ENCODE measurements at places on chromosomes 4 and X.

- no peak for DNase-seq
Observed at GRCh38 chr4:88006956-88007303, 505 bp upstream of the PKD2 start.

DNA sequence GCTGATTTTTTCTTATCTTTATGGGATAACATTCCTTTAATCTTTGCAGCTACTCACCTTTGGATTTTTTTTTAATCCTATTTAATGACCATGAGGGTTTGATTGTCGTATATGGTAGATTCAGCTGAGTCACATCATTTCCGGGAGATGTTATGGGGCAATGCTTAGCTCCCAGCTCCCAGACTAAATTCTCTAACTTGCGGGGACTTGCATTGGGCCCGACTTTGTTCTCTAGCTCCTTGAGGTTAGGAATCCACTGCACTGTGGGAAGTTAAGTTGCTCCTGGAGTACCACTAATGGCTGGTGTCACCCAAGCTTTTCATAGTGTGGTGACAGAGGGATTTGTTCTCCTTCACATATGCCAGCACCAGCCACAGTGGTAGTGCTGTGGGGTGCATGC lies 287.4 kb downstream of the TECRL start:
- DNase-seq: no peak

GRCh38 chrX:78329486-78329885 lies 2.1 kb upstream of the CYSLTR1 start:
- DNase-seq: no peak

DNA sequence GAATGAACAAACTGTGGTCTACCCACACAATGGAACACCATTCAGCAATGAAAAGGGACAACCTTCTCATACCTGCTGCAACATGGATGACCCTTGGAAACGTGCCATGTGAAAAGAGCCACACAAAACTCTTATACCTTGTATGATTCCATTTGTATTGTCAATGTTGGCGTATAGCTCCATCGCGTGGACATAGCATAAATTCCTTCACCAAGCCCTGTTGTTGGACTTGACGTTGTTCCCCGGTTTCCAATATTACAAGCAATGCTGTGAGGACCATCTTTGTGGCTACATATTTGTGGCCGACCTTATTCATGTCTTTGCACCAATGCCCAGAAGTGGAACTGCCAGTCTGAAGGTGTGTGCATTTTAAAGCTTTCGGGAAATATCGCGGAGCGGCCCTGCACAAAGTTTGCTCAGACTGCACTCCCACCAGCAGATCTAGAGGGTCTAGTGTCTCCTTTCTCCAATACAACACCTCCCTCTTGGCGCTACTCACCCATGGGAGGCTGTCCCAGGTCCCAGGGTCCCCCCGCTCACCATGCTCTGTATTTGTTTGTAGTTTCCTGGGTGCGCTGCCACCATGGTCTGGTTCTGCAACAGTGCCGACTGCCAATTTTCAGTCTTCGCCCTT lies at the start of gene CLDN34:
Gene CLDN34 (plus strand): TSS at position 584 of the 634 bp plus-strand sequence. CDS start 0 bp downstream, at position 584.
- no peak for DNase-seq

- DNase-seq: no peak
Observed at GRCh38 chrX:123713841-123714240, 19.0 kb downstream of the THOC2 start.

GRCh38 chrX:42491137-42491907 lies 286.6 kb downstream of the PPP1R2C start:
- no peak for DNase-seq

- no peak for DNase-seq
Observed at GRCh38 chr4:108113229-108113628, 55.5 kb downstream of the LEF1 start.

DNA sequence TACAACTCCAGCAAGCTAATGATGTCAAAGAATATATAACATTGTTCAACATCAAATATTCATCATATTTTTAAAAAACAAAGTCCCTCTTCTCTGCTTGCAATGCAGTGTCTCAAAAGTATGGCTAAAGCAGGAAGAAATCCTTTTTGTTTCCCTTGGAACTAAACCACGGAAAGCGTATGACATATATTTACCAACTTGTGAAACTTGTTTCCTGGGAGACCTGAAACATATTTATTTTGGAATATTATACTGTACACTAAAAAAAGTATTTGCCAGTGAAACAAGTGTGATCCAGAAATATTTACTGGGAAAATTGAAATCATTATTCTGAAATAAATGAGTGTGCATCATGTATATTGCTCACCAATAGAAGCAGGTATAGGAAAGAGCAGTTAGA lies 156.0 kb upstream of the ANKRD50 start:
- no peak for DNase-seq

GRCh38 chrX:103918050-103918449 lies 44.4 kb upstream of the TMSB15B start:
- DNase-seq: peak; percentile 42

GRCh38 chr4:162705130-162705803 lies 461.4 kb downstream of the NAF1 start:
- no peak for DNase-seq

- no peak for DNase-seq
Observed at GRCh38 chr4:129974730-129975129, 878.8 kb downstream of the C4orf33 start.

DNA sequence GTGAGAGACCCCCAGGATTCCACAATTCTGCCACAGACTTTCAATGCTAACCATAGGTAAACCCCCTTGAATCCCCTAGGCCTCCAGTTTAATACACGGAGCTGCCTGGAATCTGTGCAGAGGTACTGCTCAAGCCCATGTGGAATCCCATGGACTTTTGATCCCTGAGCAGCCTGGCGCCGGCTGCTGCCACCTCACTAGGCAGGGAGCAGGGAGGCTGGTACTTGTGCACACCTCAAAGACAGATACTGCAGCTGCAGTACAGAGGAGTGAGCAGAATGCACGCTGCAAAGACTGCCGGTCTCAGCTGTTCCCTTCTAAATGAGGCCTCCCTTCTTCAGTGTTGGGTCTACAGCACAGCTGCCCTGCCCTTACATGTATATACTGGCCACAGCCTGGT lies 79.4 kb downstream of the RPS6KA6 start:
- DNase-seq: no peak

- DNase-seq: no peak
Observed at GRCh38 chrX:7552760-7553159, 290.2 kb upstream of the VCX start.

GRCh38 chr4:166886718-166887117 lies 347.6 kb downstream of the SPOCK3 start:
- no peak for DNase-seq

DNA sequence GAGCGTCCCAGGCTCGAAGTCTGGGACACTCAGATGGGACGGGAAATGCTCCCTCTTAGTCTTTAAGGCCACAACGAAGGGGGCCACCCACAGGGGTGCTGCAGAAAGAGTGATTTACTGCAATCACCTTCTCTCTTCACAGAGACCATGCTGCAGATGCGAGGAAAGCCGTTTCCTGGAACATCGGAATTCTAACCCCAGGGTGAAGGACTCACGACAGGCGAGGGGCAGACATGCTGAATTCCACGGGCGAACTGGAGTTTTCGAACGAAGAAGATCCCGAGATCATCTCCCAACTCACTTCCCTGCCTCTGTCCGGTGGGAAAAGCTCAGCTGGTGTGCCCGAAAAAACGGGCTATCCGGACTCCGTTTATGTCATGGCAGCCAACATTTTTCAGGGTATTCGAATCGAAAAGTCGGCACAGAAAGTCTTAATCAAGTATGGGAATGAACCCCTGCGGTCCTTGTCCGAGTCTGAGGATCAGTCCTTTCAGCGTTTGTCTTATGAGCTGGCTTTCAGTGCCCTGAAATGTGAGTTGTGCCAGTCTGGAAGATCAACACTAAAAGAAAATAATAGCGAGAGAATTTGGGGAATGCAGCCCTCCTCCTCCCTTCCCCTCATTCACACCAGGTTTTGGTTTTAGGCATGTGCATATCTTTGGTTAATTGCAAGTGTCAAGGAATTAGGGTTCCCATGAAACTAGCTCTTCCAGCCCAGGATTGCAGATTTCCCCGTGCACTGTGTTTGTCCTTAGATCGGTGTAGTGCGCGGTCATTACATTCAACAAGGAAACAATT lies 905 bp downstream of the NSUN7 start:
- DNase-seq: no peak

GRCh38 chr4:163201358-163201757 lies 34.7 kb upstream of the NAF1 start:
- DNase-seq: no peak

- peak; percentile 40 for DNase-seq
Observed at GRCh38 chrX:9873952-9874351, 87.7 kb downstream of the SHROOM2 start.

- no peak for DNase-seq
Observed at GRCh38 chrX:819684-820083, 189.1 kb downstream of the SHOX start.

DNA sequence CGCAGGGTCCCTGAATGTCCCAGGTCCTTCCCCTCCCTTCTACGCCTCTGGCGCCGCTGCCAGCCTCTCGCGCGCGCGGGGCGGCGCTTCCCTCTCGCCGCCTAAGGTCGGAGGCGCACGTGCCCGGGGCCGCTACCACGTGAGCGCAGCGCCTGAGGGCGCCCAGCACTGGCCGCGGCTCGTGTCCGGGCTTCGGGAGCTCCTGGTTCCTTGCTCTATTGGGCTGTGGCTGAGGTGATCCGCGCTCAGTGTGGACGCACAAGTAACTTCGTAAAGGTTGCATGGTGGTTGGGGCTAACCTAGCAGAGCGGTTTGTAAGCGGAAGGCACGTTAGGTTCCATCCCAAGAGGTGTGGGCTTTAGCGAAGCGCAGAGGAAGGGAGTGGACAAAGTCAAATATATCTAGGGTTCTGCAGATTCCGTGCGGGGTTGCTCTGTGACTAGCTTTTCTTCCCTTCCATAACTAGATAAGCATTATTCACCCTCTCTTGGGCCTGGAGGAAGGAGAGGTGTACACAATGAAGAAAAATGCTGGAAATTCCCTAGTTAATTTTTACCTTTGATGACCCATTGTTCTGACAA lies 1.8 kb downstream of the TLL1 start:
- DNase-seq: no peak

GRCh38 chr4:168241953-168242352 lies 76.6 kb downstream of the DDX60 start:
- no peak for DNase-seq

DNA sequence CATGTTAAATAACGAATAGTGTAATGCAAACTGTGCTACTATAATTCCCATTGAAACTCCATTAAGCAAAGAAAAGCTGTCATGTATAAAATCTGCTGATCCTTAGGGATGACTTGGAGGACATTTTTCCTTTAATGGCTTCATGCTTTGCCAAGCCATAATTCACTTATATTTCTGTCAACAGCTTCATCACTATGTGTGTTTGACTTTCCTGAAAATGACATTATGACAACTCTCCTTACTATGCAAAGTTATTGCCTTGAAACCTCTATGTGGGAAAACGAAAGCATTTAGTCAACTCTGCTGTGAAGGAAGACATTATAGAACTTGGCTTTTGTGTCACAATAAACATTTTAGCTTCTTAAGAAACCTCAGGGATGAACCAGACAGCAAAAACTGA lies 210.5 kb downstream of the GRXCR1 start:
- no peak for DNase-seq

GRCh38 chrX:10028283-10029104 lies 61.3 kb downstream of the CLDN34 start:
- DNase-seq: no peak

- DNase-seq: no peak
Observed at GRCh38 chr4:172818901-172819300, 349.7 kb upstream of the GALNT7 start.

- DNase-seq: no peak
Observed at GRCh38 chr4:6747294-6748051, 31.5 kb downstream of the BLOC1S4 start.

DNA sequence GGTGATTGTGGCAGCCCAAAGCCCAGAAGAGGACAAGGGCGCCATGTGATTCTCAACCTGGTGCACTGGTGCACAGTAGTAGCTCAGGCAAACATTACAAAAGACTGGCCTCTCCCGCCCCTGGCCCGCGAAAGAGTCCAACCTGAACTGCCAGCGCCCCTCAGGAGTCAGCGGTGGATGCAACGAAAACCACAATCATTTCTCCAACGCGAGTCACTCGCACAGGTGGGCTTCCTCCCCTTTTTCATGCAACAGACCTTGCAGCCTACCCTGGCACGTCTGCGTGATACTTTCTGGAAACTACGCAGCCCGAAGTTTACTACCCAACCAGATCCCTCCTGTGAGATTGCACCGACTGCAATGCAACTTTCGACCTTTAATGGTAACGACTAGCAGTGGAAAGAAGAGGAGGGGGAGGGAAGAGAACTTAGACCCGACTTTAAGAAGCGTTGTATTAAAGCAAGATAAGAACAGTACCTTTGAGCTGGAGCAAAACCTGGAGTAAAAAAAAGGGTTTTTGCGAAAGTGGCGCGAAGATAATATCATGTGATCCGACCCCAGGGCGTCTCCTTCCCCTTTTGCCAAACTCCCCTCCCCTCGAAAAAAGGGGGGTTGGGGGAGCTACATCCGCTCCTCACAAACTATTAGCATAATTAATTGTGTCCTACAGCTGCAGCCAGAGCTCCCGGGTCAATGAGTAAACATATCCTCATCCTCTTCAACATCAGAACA lies 63.3 kb upstream of the CCDC160 start:
- DNase-seq: no peak

- DNase-seq: no peak
Observed at GRCh38 chrX:92260102-92260501, 480.9 kb downstream of the PCDH11X start.

- no peak for DNase-seq
Observed at GRCh38 chrX:125298871-125299270, 20.8 kb upstream of the TEX13C start.

GRCh38 chr4:86961116-86961515 lies 26.3 kb downstream of the AFF1 start:
- no peak for DNase-seq

DNA sequence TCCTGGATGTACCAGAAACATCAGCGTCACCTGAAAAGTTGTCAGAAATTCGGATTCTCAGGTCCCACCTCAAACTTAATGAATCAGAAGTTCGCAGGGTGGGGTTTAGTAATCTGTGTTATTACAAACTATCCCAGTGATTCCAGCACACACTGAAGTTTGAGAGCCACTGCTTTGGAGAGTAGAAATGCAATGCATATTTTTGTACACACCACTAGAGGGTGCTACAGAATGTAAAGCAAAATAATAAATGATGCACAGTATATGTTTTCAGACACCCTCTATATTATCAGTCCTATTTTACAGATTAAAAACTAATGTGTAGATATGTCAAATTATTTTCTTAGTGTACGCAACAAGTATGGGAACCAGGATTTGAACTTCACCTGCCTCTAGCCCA lies 2.4 kb upstream of the MORF4L2 start:
- peak; percentile 77 for DNase-seq

DNA sequence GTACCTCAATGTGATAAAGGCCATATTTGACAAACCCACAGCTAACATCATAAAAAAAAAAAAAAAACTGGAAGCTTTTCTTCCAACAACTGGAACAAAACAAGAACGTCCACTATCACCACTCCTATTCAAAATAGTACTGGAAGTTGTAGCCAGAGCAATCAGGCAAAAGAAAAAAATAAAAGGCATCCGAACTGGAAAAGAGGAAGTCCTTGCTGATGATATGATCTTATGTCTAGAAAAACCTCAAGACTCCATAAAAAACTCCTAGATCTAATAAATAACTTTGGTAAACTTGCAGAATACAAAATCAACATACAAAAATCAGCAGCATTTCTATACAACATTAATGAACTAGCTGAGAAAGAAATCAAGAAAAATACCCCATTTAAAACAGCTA lies 134.3 kb downstream of the TEX11 start:
- no peak for DNase-seq

Data from globus pallidus (tissue), 1 donor.